ENCODE measurements at places on chromosomes 7 and 10. TPM values are rescaled to one million over a fixed set of nuclear protein-coding genes. Genes with fewer than 3 reads are reported as not detected.

The PON3 gene
- total RNA-seq = not detected

The COL1A2 gene
- total RNA-seq = 17.6 TPM

The PIP gene
- total RNA-seq = not detected

The CC2D2B gene
- 0.14 TPM for total RNA-seq

The C7orf33 gene
- not detected for total RNA-seq

The BRAT1 gene
- 44.8 TPM for total RNA-seq

The GRM8 gene
- total RNA-seq = not detected

The CCL26 gene
- total RNA-seq = not detected

The NPC1L1 gene
- total RNA-seq = not detected

The ZSCAN25 gene
- total RNA-seq = 10.9 TPM

The CYP2E1 gene
- not detected for total RNA-seq

The LIPM gene
- not detected for total RNA-seq

The GPR141 gene
- total RNA-seq = 5.6 TPM

The SFMBT2 gene
- total RNA-seq = 0.05 TPM

The PRXL2A gene
- 54.7 TPM for total RNA-seq

The LRRC18 gene
- total RNA-seq = not detected

The GPR85 gene
- 1.1 TPM for total RNA-seq

The ADCY1 gene
- 0.07 TPM for total RNA-seq

The ZNF487 gene
- total RNA-seq = 2.7 TPM

The SH2D4B gene
- not detected for total RNA-seq

The TMEM196 gene
- not detected for total RNA-seq

The SEPTIN7 gene
- total RNA-seq = 132 TPM

The RAB19 gene
- not detected for total RNA-seq

The MUC3A gene
- not detected for total RNA-seq

The GRID2IP gene
- 0.21 TPM for total RNA-seq

The C7orf57 gene
- 0.14 TPM for total RNA-seq

The OAT gene
- 143 TPM for total RNA-seq

The SORBS1 gene
- 0.07 TPM for total RNA-seq

All from airway epithelial cell (primary cell).